ENCODE measurements at places on chromosomes 4 and X. TPM values are rescaled to one million over a fixed set of nuclear protein-coding genes. Genes with fewer than 3 reads are reported as not detected.

PNMA6F gene
- total RNA-seq: not detected

DNA sequence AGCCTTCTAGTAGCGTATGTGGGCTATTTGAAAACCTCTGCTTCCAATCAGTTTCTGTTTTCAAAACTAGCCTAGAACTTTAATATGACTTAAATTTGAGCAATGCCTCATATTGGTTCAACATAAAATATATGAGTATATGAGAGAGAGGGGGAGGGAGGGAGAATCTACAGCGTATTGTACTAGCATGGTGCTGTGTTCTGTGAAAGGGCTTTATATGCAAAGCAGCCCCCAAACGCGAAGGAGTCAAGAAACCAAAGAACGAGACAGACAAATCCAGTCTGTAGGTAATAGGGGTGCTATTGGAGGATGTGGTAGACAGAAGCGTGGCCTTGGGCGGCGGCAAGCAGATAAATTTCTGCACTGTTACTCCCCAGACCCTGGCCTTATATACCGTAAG is 784 bp upstream of the ANXA5 start:
- peaks cover 20% of the 10 kb centered on the region for H3K36me3 ChIP-seq
- H3K27ac ChIP-seq: peak overlapping the region; percentile 86
- peak overlapping the region; percentile 96 for H3K4me3 ChIP-seq
- DNase-seq: peak; percentile 50
- H3K27me3 ChIP-seq: peaks cover 37% of the 10 kb centered on the region
- H3K4me1 ChIP-seq: peaks cover 34% of the 10 kb centered on the region

DNA sequence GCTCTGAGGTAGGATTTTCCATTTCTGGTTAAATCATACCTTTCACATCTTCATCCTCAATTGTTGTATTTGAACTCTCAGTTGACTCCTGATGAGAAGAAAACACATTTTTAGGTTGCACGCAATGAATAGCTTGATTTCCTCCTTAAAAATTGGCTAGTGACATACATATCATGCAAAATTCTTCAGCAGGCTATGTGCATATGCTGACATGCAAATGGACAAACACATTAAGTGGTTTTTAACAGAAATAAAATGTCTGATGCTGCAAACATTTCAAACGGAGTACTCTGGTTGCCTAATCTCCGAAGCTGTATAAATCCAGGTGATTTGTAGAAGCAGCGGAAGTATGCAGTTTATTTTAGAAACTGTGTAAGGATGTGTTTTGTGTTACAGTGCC is 261.1 kb downstream of the CAMK2D start:
- no peak overlapping the region for H3K27ac ChIP-seq
- H3K4me3 ChIP-seq: no peak overlapping the region
- H3K36me3 ChIP-seq: peaks cover 47% of the 10 kb centered on the region
- DNase-seq: no peak
- no peaks in the 10 kb centered on the region for H3K4me1 ChIP-seq

DNA sequence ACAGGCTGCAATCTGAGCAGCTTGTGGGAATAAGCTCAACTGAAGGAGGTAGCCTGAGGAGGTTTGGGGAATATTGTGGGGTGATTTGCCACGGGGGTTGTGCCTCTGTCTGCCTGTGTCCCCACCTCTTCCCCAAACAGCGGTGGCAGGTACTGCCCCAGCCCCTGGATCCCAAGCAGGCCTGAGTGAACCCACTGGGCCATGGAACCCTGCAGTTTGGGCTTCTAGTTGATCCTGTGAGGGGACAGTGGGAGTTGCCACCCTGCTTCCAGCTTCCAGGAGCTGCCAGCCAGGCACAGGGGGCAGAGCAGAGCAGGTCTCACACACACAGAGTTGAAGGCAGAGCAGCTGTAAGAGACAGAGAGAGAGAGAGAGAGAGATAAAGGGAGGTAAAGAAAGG is 97.4 kb downstream of the PJA1 start:
- no peaks in the 10 kb centered on the region for H3K36me3 ChIP-seq
- H3K27ac ChIP-seq: no peak overlapping the region
- H3K27me3 ChIP-seq: no peaks in the 10 kb centered on the region
- no peak for DNase-seq

DNA sequence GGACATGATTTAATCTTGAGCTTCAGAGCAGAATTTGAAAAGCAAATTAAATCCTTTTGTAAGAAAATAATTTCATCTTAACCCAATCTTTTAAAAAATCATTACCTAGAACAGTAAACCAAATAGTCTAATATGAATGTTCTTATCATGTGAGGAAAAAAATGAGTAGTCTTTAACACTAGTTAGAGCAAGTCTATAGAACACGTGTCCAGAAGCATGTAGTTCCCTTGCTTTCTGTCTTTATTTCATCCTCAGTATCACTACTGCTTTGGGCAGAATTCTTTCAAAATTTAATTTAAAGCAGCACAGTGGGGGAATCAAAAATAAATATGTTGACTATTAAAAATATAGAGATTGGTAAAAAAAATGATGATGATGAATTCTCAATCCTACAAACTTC is 2.1 kb downstream of the RBM47 start:
- peaks cover 46% of the 10 kb centered on the region for H3K4me1 ChIP-seq
- DNase-seq: no peak
- peaks cover 61% of the 10 kb centered on the region for H3K27me3 ChIP-seq
- H3K36me3 ChIP-seq: peaks cover 1% of the 10 kb centered on the region
- no peak overlapping the region for H3K27ac ChIP-seq

DNA sequence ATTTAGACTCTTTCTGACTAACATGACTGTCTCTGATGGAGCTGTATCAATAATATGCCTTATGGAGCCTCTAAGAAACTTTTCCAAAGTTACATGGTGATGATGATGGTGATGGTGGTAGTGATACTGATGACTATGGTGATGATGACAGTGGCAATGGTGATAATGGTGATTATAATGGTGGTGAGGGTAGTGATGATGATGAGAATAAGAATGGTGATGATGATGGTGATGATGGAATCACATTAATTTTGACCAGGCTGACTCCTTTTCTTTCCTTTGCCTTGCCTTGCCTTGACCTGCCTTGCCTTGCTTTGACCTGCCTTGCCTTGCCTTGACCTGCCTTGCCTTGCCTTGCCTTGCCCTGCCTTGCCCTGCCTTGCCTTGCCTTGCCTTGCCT is 31.7 kb upstream of the AREG start:
- DNase-seq: no peak
- no peak overlapping the region for H3K4me3 ChIP-seq
- H3K27me3 ChIP-seq: peaks cover 4% of the 10 kb centered on the region
- H3K4me1 ChIP-seq: no peaks in the 10 kb centered on the region

DNA sequence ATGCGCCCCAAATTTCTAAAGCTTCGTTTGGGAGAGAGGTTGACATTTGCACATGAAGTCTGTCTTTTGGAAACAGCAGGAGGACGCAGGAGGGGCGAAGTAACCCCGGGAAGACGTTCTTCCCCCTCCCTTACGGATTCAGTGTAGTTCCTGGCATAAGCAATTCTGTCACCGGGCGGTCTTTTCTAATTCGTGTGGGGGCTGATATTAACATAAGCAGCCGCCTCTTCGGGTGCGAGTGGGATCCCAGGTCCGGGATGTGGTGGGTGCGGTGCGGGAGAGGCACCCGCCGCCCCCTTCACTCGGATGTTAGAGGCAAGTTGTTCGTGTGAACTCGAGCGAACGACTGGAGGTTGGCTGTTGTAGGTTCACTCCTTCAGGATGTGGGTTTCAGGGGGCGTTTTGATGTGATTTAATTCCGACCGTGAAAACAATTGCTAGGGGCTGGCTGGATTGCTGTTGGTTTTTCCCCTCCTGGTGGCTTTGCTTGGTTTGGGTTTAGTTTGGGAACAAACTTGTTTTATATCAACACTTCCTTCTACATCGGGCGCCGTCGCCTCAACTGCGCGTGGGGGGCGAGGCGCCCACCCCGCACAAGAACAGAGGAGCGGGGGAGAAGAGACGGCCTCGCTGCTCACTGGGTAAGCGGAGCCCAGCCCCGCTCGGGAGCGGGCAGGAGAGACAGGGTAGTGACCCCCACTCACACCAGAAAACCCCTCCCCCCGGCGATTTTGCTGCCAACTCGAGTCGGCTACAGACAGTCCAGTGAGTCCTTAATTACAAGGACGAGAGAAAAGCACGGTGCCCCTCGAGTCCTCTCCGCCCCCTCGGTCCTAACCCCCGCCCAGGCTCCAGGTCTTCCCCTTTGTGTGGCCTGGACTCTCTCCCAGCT is 2.9 kb upstream of the LEF1 start:
- H3K27ac ChIP-seq: peak overlapping the region; percentile 62
- H3K4me3 ChIP-seq: peak overlapping the region; percentile 60
- H3K27me3 ChIP-seq: peaks cover 69% of the 10 kb centered on the region
- peak; percentile 74 for DNase-seq
- H3K4me1 ChIP-seq: peaks cover 40% of the 10 kb centered on the region

GRCh38 chr4:37953156-37953555 is 7.0 kb upstream of the PTTG2 start:
- peaks cover 9% of the 10 kb centered on the region for H3K4me1 ChIP-seq
- no peaks in the 10 kb centered on the region for H3K27me3 ChIP-seq
- no peak overlapping the region for H3K4me3 ChIP-seq
- peaks cover 39% of the 10 kb centered on the region for H3K36me3 ChIP-seq
- no peak overlapping the region for H3K27ac ChIP-seq

GJB1 gene
- not detected for total RNA-seq

TASL gene
- total RNA-seq: 3.2 TPM

LNX1 gene
- total RNA-seq: not detected

DNA sequence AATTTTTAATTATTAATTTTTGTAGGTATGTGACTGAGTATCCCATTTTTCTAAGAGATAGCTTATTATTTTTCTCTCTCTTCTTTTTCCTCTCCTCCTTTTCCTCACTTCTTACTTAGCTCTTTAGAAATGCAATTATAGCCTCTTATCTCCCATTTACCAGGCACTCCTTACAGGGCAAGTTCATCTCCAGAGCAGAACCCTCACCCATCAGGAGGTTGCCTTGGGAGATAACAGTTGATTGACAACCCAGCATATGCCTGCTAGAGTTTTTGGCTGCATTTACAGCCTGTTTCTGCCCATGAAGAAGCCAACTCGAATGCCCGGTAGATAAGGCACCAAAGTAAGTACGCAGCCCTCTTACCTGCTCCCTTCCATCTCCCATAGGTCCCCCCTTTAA is 572.9 kb upstream of the ZFP42 start:
- H3K4me1 ChIP-seq: no peaks in the 10 kb centered on the region
- no peaks in the 10 kb centered on the region for H3K27me3 ChIP-seq
- no peak overlapping the region for H3K4me3 ChIP-seq
- DNase-seq: no peak

DNA sequence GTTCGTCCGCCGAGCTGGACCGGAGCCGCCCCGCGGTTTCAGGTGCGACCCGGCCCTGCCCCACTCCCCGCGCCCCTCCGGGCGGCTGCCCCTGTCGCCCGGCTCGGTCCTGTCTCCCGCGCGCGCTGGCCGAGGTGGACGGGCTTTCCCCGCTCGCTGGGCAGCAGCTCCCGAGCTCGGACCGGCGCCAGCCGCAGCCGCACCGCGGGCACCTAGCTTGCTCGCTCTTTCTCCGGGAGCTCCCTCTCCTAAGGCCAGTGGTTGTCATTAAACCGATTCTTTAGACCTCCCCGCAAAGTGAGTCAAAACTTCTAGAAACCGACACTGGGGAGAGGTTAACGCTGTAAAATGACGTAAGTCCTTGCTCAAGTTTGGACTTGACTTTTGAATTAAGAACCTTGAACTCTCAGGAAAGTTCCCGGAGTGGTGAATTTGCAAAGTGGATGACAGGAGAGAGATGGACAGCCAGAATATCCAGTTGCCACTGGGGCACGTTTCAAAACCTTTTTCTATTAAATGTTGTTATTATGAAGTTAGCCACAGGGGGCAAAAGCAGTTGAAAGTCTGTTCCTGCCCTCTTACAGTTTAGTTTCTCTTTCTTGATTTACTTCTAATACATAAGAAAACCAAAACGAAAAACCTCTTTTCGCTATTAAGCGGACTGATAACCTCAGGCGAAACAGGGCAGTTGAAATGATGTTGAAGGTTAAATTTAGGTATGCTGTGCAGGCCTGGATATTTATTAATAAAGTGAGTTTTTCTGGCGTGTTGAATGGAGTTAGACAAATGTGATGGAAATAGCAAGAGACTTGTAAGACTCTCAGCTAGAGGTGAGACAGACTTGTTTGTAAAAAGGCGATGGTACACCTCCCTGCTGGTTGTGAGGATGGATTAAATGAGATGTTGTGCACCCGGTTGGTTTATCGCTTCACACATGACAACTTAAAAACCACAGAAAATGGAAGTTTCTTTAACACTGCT is 847 bp downstream of the PI4K2B start:
- H3K4me1 ChIP-seq: peaks cover 41% of the 10 kb centered on the region
- peaks cover 56% of the 10 kb centered on the region for H3K36me3 ChIP-seq
- peak; percentile 63 for DNase-seq
- no peaks in the 10 kb centered on the region for H3K27me3 ChIP-seq
- H3K4me3 ChIP-seq: peak overlapping the region; percentile 93

CXorf65 gene
- 18.3 TPM for total RNA-seq

PPP1R2C gene
- not detected for total RNA-seq

- no peaks in the 10 kb centered on the region for H3K27me3 ChIP-seq
- H3K4me1 ChIP-seq: no peaks in the 10 kb centered on the region
- H3K27ac ChIP-seq: no peak overlapping the region
- H3K36me3 ChIP-seq: no peaks in the 10 kb centered on the region
- H3K4me3 ChIP-seq: no peak overlapping the region
- no peak for DNase-seq
Measured at GRCh38 chr4:35541888-35542213, 702.5 kb downstream of the ARAP2 start.

- H3K4me1 ChIP-seq: peaks cover 9% of the 10 kb centered on the region
- no peak overlapping the region for H3K27ac ChIP-seq
- no peak for DNase-seq
- H3K27me3 ChIP-seq: peaks cover 43% of the 10 kb centered on the region
- H3K36me3 ChIP-seq: peaks cover 1% of the 10 kb centered on the region
- H3K4me3 ChIP-seq: peak overlapping the region; percentile 56
Measured at GRCh38 chr4:170089274-170089667, 485 bp downstream of the AADAT start.

- DNase-seq: no peak
- no peaks in the 10 kb centered on the region for H3K36me3 ChIP-seq
- no peaks in the 10 kb centered on the region for H3K27me3 ChIP-seq
Measured at GRCh38 chr4:187416216-187416615, 579.4 kb upstream of the ZFP42 start.

Measured in activated CD8-positive, alpha-beta memory T cell treated with anti-CD3 and anti-CD28 coated beads, Interleukin-2, amount 10 ng/mL, durations not matched to agents 7 days and 5 days (primary cell).